Urinary bladder (tissue), 4 donors: ENCODE measurements at places on chromosomes 2 and 18. TPM values are rescaled to one million over a fixed set of nuclear protein-coding genes. Genes with fewer than 3 reads are reported as not detected.

The NAT8 gene
- total RNA-seq: not detected

The GREB1L gene
- total RNA-seq: 1.4 TPM

The FAM136A gene
- 22.7 TPM for total RNA-seq

The CPLX4 gene
- total RNA-seq: not detected

The SCG2 gene
- 15.3 TPM for total RNA-seq

The CHN1 gene
- 31.1 TPM for total RNA-seq

The CRYGC gene
- not detected for total RNA-seq

The DNAH6 gene
- 1.4 TPM for total RNA-seq
